Non-pigmented ciliary epithelial cell (primary cell): ENCODE measurements at places on chromosomes 6 and 20.

DNA sequence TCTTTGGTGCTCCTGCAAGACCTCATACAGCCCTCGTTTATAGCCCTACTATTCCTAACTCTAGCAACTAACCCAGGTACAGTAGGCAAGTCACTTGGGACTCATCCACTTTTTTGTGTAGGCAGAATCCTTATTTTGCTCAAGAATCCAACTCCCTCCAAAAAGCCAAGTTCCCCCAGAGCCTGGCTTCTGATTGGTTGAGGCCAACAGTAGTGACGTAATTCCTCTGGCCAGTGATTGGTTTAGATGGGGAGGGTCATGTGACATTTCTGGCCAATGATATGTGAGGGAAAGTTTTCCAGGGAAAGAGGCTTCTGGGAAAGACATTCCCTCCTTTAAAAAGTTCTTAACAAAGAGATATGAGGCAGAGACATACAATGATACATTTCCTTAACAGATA is 32.1 kb downstream of the KIAA1755 start:
- no peak for DNase-seq

- no peak for DNase-seq
These were observed 15.8 kb downstream of the IL22RA2 start for GRCh38 chr6:137157601-137158000.

DNA sequence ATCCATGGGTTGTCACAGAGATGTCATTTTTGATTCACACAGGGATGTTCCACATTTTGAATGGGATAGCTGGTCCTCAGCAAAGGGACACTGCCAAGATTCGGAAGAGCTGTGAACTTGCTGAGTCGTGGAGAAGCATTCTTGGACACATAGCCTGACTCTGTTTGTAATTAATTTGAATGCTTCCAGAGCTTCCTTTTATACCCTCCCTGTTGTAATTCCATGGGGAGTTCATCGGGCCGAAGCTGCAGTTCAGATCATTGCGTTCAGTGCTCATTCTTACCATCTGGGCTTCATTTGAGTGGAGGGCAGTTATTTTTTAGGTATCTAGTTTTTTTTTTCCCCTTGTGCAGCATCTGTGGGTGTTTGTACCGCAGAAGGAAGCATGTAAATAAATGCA is 126.5 kb downstream of the SLC24A3 start:
- no peak for DNase-seq

DNA sequence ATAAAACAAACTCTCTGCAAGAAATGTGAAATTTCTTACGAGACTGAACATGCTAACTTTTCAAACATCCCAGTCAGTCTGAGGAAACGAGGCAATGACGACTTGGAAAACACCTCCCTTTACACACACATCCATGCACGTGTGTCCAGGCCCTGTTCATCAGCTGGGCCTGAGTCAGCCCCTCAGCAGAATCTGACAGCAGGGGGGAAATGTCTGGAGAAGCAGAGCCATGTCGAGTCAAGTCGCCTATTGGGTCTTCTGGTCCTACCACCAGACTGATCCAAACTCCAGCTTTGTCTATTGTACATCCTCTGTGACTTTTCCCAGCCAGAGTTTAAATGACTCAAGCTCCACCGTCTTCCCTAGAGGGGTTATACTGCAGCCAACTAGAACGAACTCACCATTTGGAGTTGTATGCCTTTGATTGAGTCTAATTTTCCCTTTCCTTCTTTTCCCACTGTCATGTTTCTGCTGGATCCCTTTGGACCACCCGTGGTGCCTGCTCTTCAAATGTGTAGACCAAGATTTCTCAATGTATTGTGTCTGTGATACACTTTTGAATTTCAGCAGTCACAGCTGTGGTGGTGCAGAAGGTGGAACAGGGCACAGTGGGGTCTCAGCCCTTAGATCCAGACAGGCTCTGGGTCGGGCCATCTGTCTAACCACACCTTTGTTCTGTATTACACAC is 254.0 kb downstream of the CDC5L start:
- DNase-seq: no peak

DNA sequence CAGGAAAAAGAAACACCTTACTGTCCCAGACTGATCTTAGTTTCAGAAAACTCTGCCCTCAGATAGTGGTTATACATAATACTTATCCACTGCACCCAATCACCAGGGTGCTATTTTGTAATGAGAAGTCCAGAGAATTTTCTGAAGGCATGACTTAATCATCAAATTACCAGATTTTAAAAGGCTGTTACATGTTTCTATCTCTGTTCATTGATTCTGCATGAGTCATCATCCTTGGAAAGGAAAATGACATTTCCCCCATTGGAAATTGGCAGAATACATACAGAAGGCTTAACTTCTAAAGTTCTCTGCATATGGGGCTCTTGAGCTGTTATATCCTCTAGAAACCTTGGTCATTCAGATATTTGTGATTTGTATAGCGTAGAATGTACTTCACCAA is 587.9 kb upstream of the FLRT3 start:
- no peak for DNase-seq

DNA sequence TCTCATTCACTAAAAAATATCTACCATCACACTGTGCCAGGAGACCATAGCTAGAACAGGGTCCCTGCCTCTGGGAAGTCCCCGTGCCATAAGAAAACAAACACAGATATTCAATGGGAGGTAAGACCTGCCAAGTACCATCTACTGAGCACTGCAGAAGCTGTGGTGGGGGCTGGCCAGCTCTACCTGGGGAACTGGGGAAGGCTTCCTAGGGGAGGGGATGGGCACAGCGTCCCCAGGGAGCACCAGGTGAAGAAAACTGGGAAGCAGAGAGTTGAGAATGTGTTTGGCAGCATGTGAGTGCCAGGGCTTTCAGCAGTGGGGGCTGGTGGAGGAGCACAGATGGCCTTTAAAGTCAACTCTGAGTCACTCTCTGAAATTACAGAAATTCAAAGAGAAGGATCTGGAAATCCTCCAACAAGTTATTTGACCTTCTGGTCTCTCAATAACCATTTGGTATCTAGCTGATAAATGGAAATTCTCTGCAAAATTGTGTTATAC is 85.2 kb downstream of the SHLD1 start:
- no peak for DNase-seq

DNA sequence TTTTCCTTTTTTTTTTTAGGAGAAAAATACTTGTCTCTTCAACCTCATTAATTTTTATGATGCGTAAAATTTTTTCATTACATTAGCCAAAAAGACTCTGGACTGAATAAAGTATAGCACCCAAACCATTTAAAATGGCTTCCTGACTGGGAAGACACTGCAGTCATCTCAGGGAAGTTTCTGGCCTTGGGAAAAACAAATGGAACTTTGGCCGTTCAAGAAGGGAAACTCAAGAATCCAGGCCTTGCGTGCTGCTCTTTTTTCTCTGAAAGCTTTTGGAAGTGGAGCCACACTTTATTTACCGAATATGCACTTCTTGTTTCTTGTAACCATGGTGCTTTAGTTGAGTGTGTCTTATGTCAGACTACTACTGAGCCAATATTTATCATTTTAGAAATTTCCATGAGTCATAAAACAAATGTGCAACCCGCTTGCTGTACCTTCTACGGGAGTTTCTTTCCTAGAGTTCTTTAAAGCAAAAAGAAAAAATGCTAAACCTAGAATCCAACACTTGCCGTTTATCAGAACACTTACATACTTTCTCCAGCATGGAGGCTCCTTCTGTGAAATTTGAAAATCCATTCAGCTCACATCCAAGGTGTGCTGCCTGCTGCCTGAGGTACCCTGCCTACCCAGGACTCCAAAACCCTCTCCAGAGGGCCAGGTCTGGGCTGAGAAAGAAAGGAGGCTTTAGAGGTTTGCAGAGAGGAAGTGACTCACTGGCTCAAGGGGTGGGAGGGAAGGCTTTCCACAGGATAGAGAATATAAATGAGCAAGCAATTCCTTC is 11.5 kb upstream of the DSTN start:
- no peak for DNase-seq

DNA sequence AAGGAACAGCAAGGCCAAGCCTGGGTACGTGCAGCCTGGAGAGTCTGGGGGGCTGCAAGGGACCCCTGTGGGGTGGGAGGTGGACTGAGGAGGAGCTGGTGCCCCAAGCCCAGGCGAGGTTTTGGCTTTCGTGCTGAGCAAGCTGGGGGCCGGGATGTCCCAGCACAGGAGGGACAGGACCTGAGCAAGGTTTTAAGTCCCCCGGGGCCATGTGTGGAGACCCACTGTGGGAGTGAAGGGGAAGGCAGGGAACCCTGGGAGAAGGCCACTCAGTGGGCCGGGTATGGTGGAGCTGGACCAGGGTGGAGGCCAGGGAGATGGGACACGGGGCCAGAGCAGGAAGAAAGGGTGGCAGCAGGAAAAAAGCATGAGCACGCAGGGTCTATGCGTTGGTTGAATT is 419.2 kb upstream of the SULF2 start:
- DNase-seq: no peak

DNA sequence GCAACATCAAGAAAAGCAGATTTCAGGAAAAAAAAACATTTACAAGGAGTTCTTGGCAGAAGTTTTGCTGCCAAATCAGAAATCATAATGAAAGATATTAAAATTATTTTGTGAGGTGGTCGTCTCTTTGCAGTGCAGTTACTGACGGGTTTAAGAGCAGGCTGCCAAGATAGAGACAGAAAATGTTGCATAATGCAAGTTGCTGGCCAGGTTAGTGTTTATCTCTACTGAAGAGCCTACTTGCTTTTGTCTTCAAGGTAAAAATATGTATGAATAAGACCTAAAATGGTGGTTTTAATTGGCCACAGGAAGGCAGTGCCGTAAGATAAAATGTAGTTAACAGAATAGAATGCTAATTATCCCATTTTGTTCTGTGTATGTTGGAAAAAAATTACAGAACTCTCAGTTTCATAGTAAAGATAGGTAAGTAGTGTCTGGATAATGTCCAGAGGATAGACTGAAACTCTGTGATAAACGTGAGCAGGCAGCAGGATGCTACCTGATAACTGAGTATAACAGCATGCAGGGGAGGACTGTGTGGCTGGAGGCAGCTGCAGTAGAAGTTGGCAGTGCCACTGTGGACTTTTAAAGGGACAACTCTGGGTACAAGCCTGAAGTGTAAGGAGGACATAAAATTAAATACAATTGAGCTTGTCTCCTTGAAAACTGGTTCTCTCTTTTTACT is 13.9 kb downstream of the FOXO3 start:
- DNase-seq: no peak

- DNase-seq: no peak
These were observed 8.8 kb downstream of the SYNJ2 start for GRCh38 chr6:157990321-157991066.

GRCh38 chr6:127180426-127180825 is 62.0 kb downstream of the RSPO3 start:
- DNase-seq: no peak

DNA sequence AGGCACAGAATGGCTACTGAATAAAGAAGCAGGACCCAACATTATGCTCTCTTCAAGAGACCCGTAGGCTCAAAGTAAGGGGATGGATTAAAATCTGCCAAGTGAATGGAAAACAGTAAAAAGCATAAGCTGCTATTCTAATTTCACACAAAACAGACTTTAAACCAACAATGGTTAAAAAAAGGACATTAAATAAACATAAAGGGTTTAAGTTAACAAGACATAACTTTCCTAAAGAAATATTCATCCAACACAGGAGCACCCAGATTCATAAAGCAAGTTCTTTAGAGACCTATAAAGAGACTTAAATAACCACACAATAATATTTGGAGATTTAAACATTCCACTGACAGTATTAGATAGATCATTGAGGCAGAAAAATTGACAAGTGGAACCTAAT is 624.5 kb downstream of the RFPL4B start:
- DNase-seq: no peak

DNA sequence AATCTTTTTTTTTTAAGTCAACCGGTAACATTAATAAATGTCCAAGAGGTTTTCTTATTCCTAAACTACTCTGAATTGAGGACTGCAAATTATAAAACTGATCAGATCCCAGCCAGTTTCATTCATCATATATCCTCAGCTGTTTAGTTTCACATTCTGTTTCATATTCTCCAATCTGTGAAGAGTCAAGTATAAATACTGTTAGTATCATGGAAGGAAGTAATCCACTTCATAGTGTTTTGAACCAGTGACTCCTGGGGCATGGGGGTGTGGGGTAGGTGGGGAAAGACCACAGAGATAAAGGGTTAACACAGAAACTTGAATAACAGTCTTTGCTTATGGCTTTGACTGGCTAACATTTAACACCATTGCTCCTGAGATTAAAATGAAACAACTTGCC is 69.9 kb downstream of the FYN start:
- no peak for DNase-seq

- DNase-seq: no peak
These were observed 88.6 kb downstream of the RNF217 start for GRCh38 chr6:125050663-125051318.

- no peak for DNase-seq
These were observed 41.4 kb upstream of the FAM83C start for GRCh38 chr20:35333606-35334005.

- DNase-seq: no peak
These were observed 39.0 kb downstream of the MAS1 start for GRCh38 chr6:159929819-159930218.

GRCh38 chr6:147135211-147135681 is 69.0 kb upstream of the STXBP5 start:
- DNase-seq: no peak

- DNase-seq: no peak
These were observed 13.7 kb downstream of the TAB2 start for GRCh38 chr6:149331043-149331807.

DNA sequence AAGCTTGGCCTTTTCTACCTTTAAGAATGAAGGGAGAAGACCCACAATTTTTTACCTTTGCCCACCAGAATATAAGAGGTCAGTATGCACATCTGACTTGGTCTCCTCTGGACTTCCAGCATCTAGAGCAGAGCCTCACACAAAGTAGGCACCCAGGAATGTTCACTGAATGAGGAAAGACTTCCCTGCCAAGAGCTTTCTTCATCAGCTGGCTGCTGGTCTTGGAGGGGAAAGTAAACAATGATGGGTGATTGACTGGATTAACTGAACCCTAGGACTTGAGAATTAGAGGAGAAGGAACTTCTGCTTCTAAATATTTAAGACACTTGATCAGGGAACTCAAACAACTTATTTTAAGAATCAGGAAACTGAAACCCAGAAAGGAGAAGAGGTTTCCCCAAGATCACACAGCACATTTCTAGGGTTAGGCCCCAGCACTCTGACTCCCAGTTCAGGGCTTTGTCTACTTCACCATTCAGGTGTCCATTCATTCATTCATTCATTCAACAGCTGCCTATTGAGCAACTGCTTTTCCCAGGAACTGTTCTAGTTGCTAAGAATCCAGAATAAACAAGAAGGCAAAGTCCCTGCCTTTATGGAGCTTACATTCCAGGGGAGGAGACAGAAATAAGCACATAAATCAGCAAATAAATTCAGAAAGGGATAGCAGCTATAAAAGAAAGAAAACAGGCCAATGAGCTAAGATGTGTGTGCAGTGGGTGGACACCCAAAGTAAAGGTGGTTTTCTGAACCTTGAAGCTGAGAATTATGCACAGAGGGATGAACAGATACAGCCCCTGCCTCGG is 216.9 kb upstream of the LRFN2 start:
- no peak for DNase-seq
